ENCODE measurements at places on chromosomes 6 and 20.

GRCh38 chr20:47642624-47643023 is 140.9 kb downstream of the NCOA3 start:
- no peaks in the 10 kb centered on the region for H3K4me1 ChIP-seq
- no peak overlapping the region for H3K4me3 ChIP-seq
- peaks cover 32% of the 10 kb centered on the region for H3K36me3 ChIP-seq
- DNase-seq = no peak
- no peaks in the 10 kb centered on the region for H3K27me3 ChIP-seq

- H3K4me3 ChIP-seq = peak overlapping the region; percentile 83
- DNase-seq = no peak
- peaks cover 44% of the 10 kb centered on the region for H3K4me1 ChIP-seq
- H3K27me3 ChIP-seq = no peaks in the 10 kb centered on the region
- H3K36me3 ChIP-seq = no peaks in the 10 kb centered on the region
Observed at GRCh38 chr6:39114388-39114703, 640 bp downstream of the SAYSD1 start.

DNA sequence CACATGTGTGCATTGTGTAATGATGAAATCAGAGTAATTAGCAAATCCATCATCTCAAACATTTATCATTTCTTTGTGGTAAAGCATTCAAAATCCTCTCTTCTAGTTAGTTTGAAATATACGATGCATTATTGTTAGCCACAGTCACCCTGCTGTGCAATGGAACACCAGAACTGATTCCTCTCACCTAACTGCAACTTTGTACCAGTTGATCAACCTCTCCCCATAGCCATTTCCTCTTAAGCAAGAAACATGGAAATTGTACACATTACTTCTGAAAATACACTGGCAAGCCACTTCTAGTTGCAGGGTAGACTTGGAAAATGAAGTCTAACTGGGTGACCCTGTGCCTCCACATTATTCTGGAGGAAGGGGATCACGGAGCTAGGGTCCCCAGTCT is 58.1 kb upstream of the ESR1 start:
- peak overlapping the region; percentile 1 for H3K4me3 ChIP-seq
- no peak for DNase-seq
- H3K36me3 ChIP-seq = no peaks in the 10 kb centered on the region
- H3K27me3 ChIP-seq = peaks cover 5% of the 10 kb centered on the region

GRCh38 chr6:144847916-144848315 is 562.8 kb downstream of the UTRN start:
- H3K27ac ChIP-seq = peak overlapping the region; percentile 9
- no peak for DNase-seq
- no peaks in the 10 kb centered on the region for H3K27me3 ChIP-seq

GRCh38 chr6:65289491-65289890 is 417.5 kb downstream of the EYS start:
- no peak overlapping the region for H3K27ac ChIP-seq
- H3K27me3 ChIP-seq = no peaks in the 10 kb centered on the region
- DNase-seq = no peak
- no peaks in the 10 kb centered on the region for H3K4me1 ChIP-seq
- peaks cover 4% of the 10 kb centered on the region for H3K36me3 ChIP-seq

GRCh38 chr6:25112322-25112773 is 166.8 kb upstream of the CARMIL1 start:
- H3K4me3 ChIP-seq = no peak overlapping the region
- H3K27ac ChIP-seq = no peak overlapping the region
- no peaks in the 10 kb centered on the region for H3K27me3 ChIP-seq
- DNase-seq = no peak

GRCh38 chr6:8084586-8084985 is 17.8 kb downstream of the EEF1E1 start:
- DNase-seq = no peak
- H3K36me3 ChIP-seq = peaks cover 49% of the 10 kb centered on the region
- H3K4me1 ChIP-seq = peaks cover 23% of the 10 kb centered on the region
- no peak overlapping the region for H3K27ac ChIP-seq
- no peaks in the 10 kb centered on the region for H3K27me3 ChIP-seq
- no peak overlapping the region for H3K4me3 ChIP-seq

Measured in natural killer cell treated with Interleukin-12 subunit alpha and Interleukin-12 subunit beta and Interleukin-15 and Interleukin-18, amount 100 ng/mL, for 72 hours (primary cell).